WTC11 (cell line): ENCODE measurements at places on chromosomes 4 and X.

- DNase-seq: no peak
Measured at GRCh38 chr4:123471655-123472369, 75.2 kb downstream of the SPRY1 start.

DNA sequence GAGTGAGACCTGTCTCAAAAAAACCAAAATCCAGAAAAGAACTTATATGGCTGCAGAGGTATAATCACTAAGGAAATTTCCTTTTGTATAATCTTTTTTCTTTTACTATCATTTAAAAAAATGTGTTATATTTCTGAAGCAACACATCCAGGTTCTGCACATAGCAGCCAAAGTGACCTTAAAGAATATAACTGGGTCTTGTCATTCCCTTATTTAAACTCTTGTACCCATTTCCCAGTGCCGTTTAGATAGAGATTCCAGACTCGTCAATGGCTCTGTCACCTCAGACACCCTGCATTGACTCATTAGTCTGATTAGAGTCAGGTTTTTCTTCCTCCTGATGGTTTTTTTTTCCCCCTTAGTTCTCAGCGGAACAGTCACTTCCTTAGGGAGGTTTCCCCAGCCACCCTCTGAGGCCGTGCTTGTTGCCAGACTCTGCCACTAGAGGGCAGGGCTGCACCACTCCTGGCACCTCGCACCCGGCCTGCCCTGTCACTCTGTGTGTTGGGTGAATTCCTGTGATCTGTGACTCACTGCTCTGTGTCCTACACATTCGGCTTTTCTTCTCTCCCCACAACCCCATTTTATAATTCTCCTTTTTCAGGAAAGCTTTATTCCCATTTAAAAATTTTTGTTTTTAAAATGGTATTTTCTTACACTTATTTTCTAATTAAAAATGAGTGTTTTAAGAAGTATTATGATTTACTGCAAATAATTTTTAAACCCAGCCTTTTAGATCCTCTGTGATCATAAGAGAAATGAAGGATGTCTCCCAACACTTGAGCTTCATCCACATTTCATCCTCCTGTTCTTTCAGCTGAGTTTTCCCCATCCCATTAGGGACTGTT lies 32.1 kb downstream of the HTT start:
- DNase-seq: peak; percentile 91

- no peak for DNase-seq
Measured at GRCh38 chr4:6464842-6465588, 7.4 kb downstream of the PPP2R2C start.

GRCh38 chrX:144849141-144849540 lies 398.2 kb upstream of the SPANXN1 start:
- DNase-seq: no peak

DNA sequence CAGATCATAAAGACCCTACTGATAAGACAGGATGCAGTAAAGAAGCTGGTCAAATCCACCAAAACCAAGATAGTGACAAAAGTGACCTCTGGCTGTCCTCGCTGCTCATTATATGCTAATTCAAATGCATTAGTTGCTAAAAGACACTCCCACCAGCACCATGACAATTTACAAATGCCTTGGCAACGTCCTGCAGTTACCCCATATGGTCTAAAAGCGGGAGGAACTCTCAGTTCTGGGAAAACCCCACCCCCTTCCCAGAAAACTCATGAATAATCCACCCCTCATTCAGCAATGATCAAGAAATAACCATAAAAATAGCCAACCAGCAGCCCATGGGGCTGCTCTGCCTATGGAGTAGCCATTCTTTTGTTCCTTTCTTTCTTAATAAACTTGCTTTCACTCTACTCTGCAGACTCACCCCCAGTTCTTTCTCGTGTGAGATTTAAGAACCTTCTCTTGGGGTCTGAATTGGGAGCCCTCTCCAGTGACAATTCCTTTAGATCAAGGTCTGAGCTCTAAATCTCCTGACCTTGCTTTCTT lies 217.1 kb upstream of the STS start:
- DNase-seq: no peak
